Esophagus mucosa (tissue), 1 donor: ENCODE measurements at places on chromosomes 4 and X.
A peak's percentile ranks its signal among the peaks of the same experiment; 100 is the strongest.

DNA sequence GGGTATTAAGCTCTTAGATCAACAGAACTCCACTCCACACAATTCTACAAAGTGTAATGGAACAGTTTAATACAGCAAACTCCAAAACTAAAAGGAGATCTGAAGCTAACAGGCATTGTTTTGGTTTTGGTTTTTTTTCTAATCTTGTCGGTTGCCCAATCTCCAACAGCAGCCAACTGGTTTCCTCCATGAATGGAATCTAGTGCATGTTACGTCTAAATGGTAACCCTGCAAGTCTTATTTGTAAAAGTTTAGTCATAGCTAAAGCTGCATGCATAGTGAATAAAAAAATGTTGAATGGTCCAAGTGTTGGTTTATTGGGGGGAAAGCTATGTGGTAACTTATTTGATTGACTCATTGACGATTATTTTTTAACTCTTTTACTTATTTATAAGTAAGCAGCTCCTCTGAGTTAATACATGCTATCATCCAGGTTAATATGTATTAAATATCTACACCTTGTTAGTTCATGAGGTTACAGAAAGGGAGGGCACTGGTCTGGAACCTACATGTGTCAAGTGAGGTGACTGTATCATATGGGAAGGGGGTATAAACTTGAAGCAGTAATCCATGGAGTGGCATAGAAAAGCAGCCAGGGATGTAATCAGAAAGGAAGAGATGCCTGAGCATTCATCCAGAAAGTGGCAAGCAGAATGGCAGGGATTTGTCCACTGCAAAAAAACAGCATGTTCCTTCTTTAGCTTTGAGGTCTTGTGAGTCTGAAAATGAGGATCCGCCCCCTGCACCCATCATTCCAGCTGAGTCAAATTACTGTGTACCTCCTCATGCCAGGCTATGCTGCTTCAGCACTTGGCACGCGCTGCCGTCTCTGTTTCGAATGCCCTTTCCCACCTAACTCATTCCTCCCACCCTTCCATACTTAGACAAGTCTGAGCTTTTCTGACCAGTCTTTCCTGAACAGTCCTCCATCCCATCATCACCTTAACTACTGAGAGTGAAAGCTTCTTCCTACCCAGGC is 81.7 kb downstream of the PDGFC start:
- peak; percentile 69 for ATAC-seq

DNA sequence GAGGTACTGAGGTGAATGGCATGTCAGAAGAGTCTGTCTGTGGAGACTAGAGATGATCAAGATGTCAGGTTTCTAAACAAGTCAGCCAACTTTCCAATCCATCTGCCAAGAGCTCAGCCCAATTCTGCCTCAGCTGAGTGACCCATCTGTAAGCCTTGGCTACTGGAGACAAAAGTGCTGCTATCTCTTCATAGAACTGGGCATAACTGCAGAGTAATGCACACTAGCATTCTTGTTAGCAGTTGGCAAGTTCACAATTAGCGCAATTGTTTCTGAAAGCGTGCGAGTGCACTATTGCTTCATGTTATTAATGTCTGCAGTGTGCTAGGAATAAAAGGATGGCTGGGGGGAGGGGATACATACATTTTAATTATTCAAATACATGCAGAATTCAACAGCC is 32.9 kb upstream of the SH3D19 start:
- ATAC-seq = no peak

DNA sequence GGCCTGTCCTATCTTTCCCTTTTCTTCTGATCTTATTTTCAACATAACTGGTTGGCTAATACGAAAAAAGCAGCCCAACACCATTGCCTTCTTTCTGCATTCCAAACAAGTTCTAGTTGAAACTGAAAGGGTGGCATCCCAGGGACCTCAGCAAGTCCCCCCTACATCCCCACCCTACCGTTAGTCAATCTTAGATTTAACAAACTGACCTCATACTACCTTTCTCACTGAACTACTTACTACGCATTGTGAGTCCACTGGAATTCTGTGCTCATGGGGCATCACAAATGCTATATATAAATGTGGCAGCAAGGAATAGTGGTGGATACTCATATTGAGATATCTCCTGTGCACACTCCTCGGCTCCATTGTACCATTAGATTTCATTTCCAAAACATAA is 33.1 kb upstream of the FGF5 start:
- no peak for ATAC-seq

DNA sequence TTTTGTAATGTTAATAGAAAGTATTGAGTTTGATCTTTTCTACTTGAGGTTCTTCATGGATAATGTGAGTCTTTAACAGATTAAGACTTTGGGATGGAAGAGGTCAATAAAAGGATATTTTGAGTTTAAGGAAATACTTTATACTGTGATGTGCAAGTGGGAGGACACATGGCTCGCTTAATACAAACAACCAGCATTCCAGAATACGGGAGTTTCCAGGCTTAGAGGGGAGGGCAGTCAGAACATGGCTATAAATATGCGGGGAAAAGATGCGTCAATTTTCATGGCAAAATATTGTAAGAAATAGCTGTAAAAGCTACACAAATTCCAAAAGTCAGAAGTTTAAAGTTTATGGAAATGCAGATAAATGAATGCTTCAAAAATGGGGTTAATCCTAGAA is 192.3 kb downstream of the AASDH start:
- no peak for ATAC-seq
